ENCODE measurements at places on chromosomes 13 and 19. TPM values are rescaled to one million over a fixed set of nuclear protein-coding genes. Genes with fewer than 3 reads are reported as not detected.

LRFN3 gene
- total RNA-seq = 4.4 TPM

CAPN12 gene
- 0.29 TPM for total RNA-seq

CEACAM16 gene
- not detected for total RNA-seq

CYP4F12 gene
- not detected for total RNA-seq

TINCR gene
- total RNA-seq = not detected

ZMYM5 gene
- 15.7 TPM for total RNA-seq

F10 gene
- not detected for total RNA-seq

PDX1 gene
- total RNA-seq = not detected

CACNG8 gene
- 1.1 TPM for total RNA-seq

ZNF285 gene
- total RNA-seq = 3.5 TPM

CXCL17 gene
- not detected for total RNA-seq

BRCA2 gene
- 27.1 TPM for total RNA-seq

MYO1F gene
- 0.36 TPM for total RNA-seq

STOML3 gene
- total RNA-seq = not detected

IL4I1 gene
- 1.1 TPM for total RNA-seq

USP12 gene
- total RNA-seq = 64.8 TPM

SBK2 gene
- total RNA-seq = not detected

FAM187B gene
- not detected for total RNA-seq

ZIK1 gene
- total RNA-seq = 4.4 TPM

ZNF439 gene
- 0.29 TPM for total RNA-seq

ANGPTL8 gene
- total RNA-seq = not detected

SLC7A10 gene
- not detected for total RNA-seq

INAFM1 gene
- 0.53 TPM for total RNA-seq

STARD13 gene
- 42.8 TPM for total RNA-seq

N4BP2L1 gene
- total RNA-seq = 1.8 TPM

SMAD9 gene
- 8.3 TPM for total RNA-seq

PTGIR gene
- 3.7 TPM for total RNA-seq

ZNF433 gene
- total RNA-seq = 4.5 TPM

CGB5 gene
- total RNA-seq = 0.22 TPM

CCDC70 gene
- not detected for total RNA-seq

CCL25 gene
- not detected for total RNA-seq

PALM3 gene
- total RNA-seq = 0.22 TPM

PRMT1 gene
- total RNA-seq = 221 TPM

DNAAF3 gene
- 0.27 TPM for total RNA-seq

ZNF528 gene
- 22.3 TPM for total RNA-seq

LYL1 gene
- 50.1 TPM for total RNA-seq

SLC17A7 gene
- total RNA-seq = not detected

SPRED3 gene
- total RNA-seq = 11.0 TPM

SH2D3A gene
- total RNA-seq = not detected

CEACAM4 gene
- not detected for total RNA-seq

SIGLEC7 gene
- total RNA-seq = not detected

TEKTIP1 gene
- total RNA-seq = not detected

CYP4F8 gene
- total RNA-seq = not detected

KRI1 gene
- total RNA-seq = 9.3 TPM

RDH8 gene
- not detected for total RNA-seq

IRF2BP1 gene
- total RNA-seq = 22.4 TPM

FLT1 gene
- total RNA-seq = 268 TPM

DDA1 gene
- total RNA-seq = 27.0 TPM

ZNF837 gene
- 0.57 TPM for total RNA-seq

FGF9 gene
- not detected for total RNA-seq

COMMD6 gene
- total RNA-seq = 33.8 TPM

PINLYP gene
- 0.27 TPM for total RNA-seq

GPC6 gene
- total RNA-seq = 0.13 TPM

PGLYRP2 gene
- total RNA-seq = not detected

DOCK9 gene
- total RNA-seq = 511 TPM

Measured in thoracic aorta endothelial cell (primary cell).